ENCODE measurements at places on chromosomes 2 and 18. TPM values are rescaled to one million over a fixed set of nuclear protein-coding genes. Genes with fewer than 3 reads are reported as not detected.

- DNase-seq, result no peak
Measured at GRCh38 chr2:163594497-163594896, 141.3 kb downstream of the FIGN start.

DNA sequence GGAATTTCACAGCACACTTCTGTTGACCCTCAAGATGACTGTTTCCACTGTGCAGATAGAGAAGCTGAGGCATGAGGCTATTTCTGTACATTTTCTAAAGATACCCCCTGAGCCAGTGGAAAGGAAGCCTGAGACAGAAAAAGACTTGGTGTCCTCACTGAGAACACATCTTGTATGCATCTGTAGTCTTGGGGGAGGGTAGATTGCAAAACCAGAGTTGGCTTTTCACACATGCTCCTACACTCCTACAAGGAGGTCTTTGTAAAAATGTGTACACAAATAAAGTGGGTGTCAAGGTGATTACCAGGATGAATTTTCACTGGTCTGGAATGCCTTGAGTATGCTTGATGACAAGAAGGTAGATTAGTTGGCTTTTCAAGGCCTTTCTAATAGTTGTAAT is 98.0 kb downstream of the KCTD18 start:
- DNase-seq, result no peak

GRCh38 chr2:114316532-114317300 is 125.7 kb upstream of the DPP10 start:
- DNase-seq, result no peak

DNA sequence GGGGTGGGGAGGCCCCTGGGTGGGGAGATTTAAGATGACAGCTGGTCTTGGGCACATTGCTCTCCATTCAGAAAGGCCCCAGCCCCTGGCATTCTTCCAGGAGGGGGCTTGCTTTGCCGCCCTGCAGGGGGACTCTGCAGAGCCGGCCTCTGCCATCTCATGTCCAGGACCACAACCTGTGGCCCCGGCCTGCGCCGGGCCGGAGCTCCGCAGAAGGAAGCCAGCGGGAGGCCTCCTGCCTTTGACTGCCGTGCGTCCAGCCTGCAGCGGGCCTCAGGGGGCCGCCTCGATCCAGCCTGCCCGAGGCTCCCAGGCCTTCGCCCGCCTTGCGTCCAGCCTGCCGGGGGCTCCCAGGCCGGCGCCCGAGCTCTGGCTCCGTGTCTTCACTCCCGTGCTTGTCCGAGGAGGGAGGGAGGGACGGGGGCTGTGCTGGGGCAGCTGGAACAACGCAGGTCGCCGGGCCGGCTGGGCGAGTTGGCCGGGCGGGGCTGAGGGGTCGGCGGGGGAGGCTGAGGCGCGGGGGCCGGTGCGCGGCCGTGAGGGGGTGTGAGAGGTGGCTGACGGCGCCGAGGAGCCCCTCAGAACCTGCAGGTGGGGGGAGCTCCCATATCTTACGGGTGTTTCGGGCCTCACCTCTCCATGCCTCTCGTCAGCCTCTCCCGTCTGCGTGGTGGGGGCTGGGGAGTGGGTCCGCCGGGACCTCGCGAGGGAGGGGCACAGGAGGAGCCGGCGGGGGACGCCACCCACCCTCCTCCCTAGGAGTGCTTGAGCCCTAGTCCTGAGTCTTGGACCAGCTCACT is 20.4 kb downstream of the GPC1 start:
- DNase-seq, result no peak

FSHR gene
- not detected for total RNA-seq

- no peak for DNase-seq
Measured at GRCh38 chr2:171669121-171669520, 18.1 kb upstream of the DYNC1I2 start.

TANC1 gene
- 22.8 TPM for total RNA-seq
